Cortex of kidney (tissue), 1 donor: ENCODE measurements at places on chromosomes 3 and 15.

DNA sequence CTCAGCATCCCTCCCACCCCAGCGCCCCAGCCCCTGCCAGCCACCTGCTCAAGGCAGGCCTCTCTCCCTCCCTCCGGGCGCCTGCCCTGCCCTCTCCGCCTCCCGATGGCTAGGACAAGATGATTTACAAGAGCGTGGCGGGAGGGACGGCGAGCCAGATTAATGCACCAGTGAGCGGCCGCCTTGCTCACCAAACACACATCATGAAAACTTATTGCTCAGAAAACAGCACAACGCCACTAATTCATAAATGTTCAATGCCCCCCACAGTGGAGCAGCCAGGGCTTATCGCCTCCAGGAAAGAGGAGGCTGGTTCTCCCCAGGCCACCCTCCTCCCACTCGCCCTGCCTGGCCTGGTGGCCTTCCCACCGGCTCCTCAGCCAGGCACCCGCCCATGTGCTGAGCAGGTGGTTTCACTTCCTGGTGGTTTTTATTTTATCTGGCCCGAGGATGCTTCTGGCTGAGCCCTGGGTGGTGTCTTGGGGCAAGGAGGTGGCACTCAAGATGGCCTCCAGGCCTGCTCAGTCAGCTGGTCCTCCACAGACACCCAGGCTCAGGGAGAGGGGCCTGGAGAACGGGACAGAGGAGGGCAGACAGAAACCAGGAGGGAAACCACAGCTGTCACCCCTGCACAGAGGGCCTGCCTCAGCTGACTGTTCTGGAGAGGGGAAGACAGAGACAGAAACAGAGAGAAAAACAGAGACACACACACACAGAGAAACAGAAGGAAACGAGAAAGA is 284.9 kb downstream of the UACA start:
- no peak for DNase-seq

DNA sequence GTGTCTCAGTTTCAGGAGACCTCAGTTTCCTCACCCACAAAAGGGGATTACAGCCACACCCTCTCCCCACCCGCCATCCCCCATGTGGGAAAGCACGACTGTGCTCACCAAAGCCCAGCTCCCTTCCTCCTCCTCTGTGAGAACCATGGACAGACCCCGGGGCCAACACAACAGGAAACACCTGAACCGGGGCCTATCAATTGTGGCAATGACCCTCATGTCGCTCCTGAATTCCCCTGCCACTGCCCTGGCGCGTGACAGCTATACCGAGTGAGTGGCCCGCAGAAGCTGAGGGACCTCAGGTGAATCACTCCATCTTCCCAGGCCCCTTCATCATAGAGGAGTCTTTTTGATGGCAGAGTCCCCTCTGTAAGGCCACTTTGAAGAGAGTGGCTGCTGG is 28.6 kb downstream of the PLEKHO2 start:
- DNase-seq, result no peak

DNA sequence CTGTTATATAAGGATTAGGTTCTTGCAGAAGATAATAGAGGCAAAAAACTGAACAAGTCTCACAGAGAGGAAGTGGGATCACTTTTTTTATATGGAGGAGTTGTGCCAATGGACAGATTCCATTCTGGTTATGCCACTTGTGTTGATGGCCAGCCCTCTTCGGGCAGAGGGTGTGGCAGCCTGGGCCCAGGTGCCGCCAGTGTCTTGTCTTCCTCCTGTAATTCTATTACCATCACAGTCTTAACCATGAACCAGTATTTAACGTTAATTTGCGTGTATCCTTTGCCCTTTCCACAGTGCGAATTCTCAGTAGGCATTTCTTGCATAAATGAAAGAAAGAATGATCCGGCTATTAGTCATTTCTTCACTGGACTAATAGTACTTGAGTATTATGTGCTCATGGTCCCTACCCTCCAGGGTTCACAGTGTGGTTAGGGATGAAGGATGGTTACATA is 7.0 kb upstream of the USP4 start:
- DNase-seq, result no peak

- DNase-seq, result no peak
Observed at GRCh38 chr3:19190602-19191001, 42.3 kb downstream of the KCNH8 start.

- DNase-seq, result no peak
Observed at GRCh38 chr15:70259028-70259424, 161.3 kb upstream of the TLE3 start.

GRCh38 chr15:35020974-35021373 is 32.9 kb upstream of the ZNF770 start:
- no peak for DNase-seq

DNA sequence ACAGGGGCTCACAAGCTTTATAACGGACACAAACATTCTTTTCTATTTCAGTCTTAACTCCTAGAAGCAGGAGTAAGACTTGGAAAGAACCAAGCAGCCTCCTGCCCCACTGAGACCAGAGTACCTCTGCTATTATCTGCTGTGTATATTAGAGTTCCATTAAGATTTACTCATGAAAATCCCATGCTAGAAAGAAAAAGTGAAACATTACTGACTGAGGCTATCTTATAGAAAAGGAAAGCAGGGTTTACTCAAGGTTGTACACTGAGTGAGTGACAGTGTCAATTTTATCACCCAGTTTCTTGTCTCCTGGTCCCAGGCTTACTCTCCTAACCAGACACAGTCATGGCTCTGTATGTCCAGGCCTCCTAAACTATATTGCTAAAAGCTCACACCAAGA is 97.9 kb upstream of the SOX2 start:
- no peak for DNase-seq

- DNase-seq, result no peak
Observed at GRCh38 chr3:57757642-57758297, 1.7 kb downstream of the SLMAP start.

- no peak for DNase-seq
Observed at GRCh38 chr3:100149130-100149529, 34.8 kb upstream of the FILIP1L start.

DNA sequence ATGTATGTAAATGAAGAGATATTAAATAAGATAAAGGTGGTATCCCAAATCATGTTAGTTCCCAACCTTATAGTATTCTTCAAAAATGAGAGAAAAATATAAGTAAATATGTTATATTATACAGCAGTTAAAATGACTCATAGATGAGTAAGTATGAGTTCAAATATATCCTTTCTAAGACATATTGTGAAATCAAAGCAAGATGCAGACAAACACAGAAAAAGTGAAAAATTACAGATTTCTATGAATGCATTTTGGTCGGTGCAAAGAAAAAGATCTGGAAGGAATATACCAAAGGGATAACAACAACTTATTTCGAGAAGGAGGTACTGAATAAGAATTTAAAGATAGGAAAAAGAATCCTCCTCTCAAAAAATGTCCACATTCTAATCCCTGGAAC is 181.2 kb upstream of the TTC14 start:
- no peak for DNase-seq

GRCh38 chr15:80977627-80978036 is 12.0 kb downstream of the MESD start:
- no peak for DNase-seq

DNA sequence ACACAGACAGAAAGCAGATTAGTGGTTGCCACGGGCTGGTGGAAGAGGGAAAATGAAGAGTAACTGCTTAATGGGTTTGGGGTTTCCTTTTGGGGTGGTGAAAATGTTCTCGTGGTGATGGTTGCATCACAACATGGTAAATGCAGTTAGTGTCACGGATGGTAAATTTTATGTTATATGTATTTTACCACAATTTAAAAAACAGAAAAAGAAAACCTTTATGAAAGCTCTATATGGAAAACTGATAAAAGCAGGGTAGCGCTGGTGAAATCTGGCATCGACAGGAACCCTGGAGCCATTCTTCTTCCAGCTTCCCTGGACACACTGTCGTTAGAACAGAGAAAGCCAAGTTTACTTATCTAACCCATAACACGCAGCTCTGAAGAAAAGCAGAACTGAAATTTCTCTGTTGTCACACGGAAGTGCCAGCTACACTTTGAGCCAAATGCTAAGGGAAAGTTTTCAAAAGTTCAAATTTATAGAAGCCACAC is 287.7 kb upstream of the NR2F2 start:
- no peak for DNase-seq

- DNase-seq, result no peak
Observed at GRCh38 chr3:71647751-71648150, 64.2 kb upstream of the FOXP1 start.

GRCh38 chr15:83287541-83288027 is 3.1 kb upstream of the BNC1 start:
- DNase-seq, result no peak

DNA sequence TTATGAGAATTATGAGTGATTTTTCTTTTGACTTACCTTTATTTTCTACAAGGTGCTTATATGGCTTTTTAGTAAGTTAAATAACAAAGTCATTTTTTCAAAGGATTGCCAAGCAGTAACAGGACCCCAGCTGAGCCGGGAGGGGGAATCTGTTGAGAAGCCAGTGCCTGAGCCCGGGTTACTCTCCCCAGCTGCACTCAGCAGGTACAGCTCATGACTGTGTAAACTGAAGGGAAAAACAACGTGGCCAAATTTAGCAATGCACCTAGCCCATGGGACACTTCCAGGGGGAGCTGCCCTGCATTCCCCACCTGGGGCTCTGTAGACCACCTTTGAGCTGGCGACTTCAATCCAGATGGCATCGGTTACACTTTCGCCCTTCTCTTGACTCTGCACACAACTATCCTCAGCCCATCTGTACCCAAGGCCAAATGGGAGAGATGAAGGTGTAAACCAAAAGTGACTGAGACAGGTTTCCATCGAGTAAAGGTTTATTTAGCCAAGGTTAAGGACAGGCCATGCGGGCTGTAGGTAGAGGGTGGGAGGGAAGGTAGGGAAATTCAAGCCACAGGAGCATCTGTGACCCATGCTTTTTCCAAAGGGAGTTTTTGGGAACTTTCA is 18.2 kb upstream of the HCN4 start:
- DNase-seq, result no peak

DNA sequence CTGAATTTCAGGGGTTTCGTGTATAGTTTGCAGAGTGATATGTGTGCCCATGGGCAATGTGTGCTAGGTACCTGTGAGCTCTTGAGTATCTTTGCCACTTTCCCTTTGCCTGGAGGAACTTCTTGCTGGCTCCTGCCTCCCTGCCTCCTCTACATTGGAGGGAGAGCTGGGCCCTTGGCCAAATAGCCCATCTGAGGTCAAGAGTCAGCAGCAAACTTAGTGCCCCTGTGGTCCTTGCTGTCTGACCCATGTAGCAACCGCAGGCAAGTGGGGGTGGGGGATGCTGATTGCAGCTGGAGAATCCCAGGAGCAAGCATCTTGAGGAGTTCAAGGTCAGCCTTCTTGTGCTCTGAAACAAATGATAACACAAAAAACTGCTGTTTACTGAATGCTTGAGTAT is 5.4 kb upstream of the TBC1D21 start:
- no peak for DNase-seq

DNA sequence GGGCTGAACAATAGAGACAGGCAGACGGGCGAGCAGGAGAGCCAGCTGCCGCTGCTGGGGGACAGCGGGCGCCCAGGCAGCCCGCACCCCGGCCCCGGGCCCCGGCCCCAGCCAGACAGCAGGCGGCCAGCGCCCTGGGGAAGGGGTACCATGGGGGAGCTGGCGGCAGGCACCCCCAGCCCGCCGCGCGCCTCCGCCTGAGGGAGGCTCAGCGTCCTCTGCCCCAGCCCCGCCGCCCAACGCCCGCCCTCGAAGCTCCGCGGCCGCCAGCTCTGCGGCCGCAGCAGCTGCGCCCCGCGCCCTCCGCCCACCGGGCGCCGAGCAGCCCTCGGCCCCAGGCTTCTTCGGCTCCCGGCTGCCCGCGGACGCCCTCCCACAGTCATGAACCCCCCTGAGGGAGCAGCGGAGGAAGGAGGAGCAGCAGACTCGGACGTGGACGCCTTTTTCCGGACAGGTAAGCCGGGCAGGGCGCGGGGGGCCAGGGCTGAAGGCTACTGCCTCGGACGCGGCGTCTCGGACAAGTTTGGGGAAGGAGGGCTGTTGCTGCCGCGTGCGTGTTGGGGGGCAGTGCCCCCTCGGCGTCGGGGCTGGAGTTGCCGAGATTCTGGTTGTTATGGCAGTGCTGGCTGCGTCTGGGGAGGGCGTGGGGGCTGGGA is 41.6 kb upstream of the ROPN1 start:
- DNase-seq, result no peak

- no peak for DNase-seq
Observed at GRCh38 chr3:197994736-197995135, 34.7 kb downstream of the LMLN start.

DNA sequence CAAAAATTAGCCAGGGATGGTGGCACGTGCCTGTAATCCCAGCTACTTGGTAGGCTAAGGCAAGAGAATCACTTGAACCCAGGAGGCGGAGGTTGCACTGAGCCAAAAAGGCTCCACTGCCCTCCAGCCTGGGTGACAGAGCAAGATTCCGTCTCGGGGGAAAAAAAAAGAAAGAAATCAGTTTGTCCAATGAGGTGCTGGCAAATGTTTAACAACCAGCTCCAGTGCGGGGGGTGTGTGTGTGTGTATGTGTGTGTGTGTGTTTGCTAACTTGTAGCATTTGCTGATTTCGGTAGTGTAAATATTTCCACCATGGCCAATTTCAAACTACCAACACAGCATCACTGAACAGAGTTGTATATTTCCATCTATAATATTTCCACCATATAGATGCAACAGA is 23.8 kb upstream of the IDH2 start:
- DNase-seq, result no peak

- no peak for DNase-seq
Observed at GRCh38 chr3:123920383-123920782, 36.3 kb upstream of the MYLK start.

GRCh38 chr3:197010556-197011351 is 18.9 kb downstream of the MELTF start:
- no peak for DNase-seq

GRCh38 chr3:144801890-144802289 is 830.3 kb downstream of the DIPK2A start:
- no peak for DNase-seq

GRCh38 chr3:66729687-66730393 is 229.0 kb upstream of the LRIG1 start:
- no peak for DNase-seq

- DNase-seq, result no peak
Observed at GRCh38 chr3:22360164-22360563, 609.2 kb upstream of the ZNF385D start.

- DNase-seq, result no peak
Observed at GRCh38 chr3:158097081-158097592, 9.1 kb downstream of the SHOX2 start.

DNA sequence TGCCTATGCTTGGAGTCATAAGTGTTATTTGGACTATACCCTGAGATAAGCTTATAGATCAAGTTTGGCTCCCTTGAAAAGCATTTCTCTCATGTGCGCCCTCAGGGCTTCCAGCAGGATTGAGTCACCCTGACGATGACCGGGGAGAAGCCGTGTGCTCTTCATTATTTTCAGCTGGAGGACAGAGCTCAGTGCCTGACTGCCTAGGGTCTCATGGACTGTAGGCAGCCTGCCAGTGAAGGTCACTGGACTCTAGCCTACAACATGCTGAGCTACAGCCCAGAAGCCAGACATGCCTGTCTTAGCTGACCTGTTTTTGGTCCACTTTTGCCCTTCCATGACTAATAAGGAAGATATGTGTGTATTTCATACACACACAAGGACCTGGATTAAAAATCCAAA is 31.6 kb upstream of the NUDT16 start:
- DNase-seq, result no peak
